ENCODE measurements at places on chromosomes 4 and X.

DNA sequence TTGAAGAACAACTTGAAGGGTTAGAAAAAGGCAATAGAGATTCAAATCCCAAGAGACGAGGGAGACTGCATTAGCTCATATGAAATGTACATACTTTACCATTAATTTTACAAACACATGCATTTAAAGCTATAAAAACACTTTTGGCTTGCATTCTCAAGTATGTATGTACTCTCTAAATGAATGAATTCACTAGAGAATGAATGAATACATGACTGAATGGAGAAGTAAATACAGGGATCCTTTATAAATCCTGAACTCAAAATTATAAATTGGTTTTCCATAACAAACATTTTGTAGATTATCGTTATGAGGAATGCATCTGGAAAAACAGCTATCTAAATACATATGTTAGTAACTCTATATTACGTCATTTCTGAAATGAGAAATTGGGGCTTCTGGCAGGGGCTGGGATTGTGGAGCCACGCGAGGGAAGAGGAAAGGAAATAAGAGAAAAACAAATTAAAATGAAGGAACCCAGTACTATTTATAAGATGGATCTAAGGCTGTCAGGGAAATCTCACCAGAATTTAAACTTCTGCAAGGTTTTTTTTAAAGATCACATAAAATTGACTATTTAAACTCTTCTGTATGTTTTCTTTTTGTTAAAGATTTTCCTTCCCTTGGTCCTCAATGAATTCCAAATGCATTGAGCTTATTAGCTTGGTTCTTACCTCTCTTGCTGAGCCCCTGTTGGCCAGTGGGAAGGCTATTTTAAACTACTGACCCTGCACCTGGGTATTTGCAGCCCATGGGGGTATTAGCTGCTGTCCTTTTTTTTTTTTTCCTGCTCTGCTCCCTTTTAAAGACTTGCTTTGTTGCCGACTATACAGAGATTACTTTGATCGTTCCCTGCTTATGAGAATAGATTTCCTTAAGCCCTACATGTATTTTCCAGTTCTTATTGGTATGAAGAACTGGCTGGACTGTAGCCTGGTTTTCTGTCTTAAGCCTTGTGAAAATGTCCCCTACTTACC, 207.8 kb downstream of the ADGRL3 start:
- peak; percentile 64 for DNase-seq

GRCh38 chr4:139795527-139796314, 130.1 kb downstream of the MGST2 start:
- no peak for DNase-seq

- no peak for DNase-seq
Measured at GRCh38 chr4:176376032-176376614, 56.4 kb downstream of the SPCS3 start.

GRCh38 chr4:160143574-160143973, 1040.7 kb downstream of the RAPGEF2 start:
- DNase-seq = no peak

GRCh38 chr4:180434131-180434895, 1808.9 kb upstream of the TENM3 start:
- no peak for DNase-seq

- DNase-seq = peak; percentile 17
Measured at GRCh38 chr4:38386654-38387188, 277.3 kb upstream of the KLF3 start.

GRCh38 chrX:110409925-110410324, 51.3 kb downstream of the RTL9 start:
- no peak for DNase-seq

GRCh38 chr4:156053174-156053573, 99.5 kb upstream of the CTSO start:
- no peak for DNase-seq

DNA sequence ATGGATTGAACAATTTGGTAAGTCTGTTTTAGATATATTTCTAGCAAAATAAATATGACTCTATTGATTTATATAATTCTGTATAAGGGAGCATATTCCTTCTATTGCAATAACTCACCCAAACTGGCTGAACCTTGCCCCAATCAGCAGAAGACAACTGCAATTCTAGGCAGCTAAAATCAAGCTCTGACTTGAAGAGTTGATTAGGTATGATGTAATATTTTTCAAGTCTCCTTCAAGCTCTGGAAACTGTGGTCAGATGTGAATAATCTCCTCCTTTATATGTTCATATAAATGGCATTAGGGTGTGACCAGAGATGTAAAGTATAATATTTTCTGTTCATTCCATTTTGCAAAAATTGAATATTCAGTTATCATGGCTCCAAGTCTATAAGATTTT, 8.2 kb downstream of the RASSF6 start:
- no peak for DNase-seq

- DNase-seq = no peak
Measured at GRCh38 chr4:27005501-27005900, 144.9 kb downstream of the STIM2 start.

- no peak for DNase-seq
Measured at GRCh38 chr4:101972791-101973190, 182.3 kb downstream of the BANK1 start.

DNA sequence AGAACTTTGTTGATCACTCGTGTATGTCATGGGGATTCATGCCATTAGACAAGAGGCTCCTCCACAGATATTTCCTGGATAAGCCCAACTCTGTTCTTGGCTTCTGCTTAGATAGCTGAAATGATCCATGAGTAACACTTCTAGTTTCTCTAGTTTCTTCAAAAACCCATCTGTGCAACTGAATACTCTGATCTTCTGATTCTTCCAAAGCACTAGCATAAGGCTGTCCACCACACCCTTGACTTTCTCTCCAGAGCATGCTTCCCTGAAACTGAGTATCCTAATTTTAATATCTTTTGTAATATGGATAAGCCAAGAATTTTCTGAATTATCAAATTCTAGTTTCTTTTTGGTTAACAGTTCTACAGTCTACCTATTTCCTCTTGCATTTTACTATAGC, 118.6 kb upstream of the TAPT1 start:
- DNase-seq = no peak

GRCh38 chr4:174451718-174452296, 70.5 kb downstream of the HPGD start:
- DNase-seq = no peak

- DNase-seq = no peak
Measured at GRCh38 chr4:75495476-75495875, 18.7 kb downstream of the RCHY1 start.

DNA sequence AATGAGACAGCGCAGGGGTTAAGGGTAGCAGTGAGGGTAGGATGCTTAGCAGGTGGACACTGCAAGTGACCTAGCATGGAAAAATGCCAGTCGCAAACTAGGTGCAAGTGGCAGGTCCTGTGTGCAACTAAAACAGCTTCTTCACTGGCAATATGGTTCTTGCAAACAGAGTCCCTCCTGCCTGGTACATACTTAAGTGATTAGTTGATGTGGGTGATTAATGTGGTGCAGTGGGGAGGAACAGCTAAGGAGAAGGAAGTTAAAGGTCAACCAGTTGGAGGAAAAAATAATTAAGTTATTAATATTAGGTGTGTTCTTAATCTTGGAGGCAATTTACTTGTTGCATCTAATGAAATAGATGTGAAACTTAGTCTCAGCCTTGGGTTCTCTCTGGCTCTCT, 121.6 kb upstream of the IGFBP7 start:
- DNase-seq = no peak

DNA sequence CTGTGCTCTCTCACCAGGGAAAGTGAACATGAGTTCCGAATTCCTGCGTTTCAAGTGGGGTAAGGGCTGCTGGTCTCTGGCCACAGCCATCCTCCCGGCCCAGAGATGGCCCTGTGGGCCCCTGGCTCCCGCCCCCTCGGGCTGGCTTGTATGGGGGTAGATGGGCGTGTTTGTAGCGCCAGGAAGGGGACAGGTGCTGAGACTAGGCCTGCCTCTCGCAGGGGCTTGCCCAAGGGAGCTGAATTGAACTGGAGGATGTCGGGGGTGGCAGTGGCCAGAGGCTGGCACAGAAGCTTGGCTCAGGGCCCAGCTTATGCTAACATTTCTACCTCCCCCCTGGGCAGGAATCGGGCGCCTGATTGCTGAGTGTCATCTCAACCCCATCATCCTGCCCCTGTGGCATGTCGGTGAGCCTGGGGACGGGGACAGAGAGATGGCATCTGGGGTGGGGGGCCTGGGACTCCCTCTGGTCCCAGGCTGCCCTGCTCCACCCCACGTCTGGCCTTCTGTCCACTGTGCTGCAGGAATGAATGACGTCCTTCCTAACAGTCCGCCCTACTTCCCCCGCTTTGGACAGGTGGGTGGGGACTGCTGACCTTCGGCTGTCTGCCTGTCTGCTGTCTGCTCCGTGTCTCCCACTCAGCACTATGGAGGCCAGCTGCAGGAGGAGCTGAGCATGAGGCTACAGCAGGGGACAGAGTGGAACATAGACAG, 8.5 kb downstream of the TAFAZZIN start:
- no peak for DNase-seq

DNA sequence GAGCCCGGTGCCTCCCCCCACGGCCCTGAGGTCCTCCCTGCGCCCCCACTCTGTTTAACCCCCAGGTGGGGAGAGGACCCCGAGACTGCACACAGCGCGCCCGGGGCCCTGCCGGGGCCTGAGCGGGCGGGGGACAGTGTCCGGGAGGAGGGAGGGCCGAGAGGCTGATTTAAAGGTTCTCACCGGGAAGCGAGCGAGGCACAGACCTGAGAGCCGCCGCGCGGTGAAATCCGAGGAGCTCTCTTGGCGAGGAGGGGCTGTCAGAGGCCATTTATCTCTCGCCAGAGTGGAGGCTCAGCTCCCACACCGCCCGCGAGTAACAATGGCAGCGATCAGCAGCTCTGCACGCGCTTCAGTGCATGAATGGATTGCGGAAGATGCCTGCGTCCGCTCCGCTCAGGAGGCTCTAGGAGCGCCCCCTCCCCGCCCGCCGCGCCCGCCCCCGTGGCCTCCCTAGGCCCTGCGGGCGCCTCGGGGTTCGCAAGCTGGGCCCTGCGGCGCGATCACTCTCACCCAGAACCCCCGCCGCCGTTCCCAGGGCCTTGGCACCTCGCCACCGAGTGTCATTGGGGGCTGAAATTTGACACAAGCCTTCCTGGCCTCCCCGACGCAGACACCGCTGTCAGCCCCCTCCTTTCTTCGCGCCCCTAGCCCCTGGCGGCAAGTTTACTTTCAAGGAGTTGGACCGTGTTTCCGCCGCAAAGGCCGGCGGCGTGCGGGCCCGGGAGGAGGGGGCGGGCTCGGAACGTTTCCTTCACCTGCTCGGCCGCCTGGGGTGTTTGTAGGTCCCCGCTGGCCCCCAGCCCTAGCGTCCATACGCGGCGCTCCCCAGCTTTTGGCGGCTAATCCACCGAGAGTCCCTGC, 48.7 kb upstream of the BCOR start:
- DNase-seq = no peak

GRCh38 chrX:47221756-47222155, 3.3 kb downstream of the CDK16 start:
- no peak for DNase-seq

- no peak for DNase-seq
Measured at GRCh38 chr4:105971036-105971435, 75.8 kb downstream of the NPNT start.

DNA sequence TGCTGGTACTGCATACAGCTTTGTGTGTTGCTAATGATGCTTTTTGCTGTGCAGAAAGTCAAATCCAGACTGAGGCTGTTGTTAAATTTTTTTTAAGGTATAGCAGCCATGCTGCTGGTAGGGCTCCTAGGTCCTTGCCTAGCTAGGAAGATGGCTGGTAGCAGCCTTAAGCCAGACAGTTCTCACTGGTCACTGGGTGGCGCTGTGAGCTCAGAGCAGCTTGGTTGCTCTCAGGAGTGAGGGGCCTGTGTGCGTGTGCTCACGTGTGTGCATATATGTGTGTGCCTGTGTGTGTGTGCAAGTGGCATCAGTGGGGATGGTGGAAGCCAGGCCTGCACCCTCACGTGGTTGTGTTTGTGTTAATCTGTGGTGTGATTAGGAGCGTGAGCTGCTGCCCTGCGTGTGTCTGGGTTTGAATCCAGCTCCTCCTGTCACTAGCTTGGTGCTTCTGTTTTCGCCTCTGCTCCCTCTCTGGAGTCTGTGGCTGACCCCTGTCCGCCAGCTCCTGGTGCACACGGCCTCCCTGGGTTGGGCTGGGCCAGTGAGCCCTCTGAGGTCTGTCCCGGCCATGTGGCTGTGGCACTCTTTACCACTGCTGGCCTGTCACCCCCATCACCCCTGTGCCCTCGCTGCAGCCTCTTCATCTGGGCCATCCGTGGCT, 46.1 kb downstream of the SORCS2 start:
- DNase-seq = no peak

DNA sequence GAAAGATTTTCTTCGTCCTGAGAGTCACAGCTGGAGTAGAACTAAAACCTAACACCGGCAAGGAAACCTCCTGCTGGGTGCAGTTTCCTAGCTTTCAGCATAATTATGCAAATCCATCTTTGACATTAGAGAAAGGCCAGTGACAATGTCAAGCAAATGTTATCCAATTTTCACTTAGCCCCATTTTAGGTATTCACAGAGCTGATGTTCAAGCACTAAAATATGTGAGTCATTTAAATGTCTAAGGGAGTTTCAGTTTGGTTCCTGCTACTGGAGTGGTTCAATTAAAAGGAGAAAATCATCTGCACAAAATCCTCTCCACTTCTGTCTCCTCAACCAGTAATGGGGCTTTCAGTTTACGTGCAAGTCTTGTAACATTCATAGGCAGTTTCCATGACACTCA, 37.1 kb upstream of the AMOT start:
- no peak for DNase-seq

DNA sequence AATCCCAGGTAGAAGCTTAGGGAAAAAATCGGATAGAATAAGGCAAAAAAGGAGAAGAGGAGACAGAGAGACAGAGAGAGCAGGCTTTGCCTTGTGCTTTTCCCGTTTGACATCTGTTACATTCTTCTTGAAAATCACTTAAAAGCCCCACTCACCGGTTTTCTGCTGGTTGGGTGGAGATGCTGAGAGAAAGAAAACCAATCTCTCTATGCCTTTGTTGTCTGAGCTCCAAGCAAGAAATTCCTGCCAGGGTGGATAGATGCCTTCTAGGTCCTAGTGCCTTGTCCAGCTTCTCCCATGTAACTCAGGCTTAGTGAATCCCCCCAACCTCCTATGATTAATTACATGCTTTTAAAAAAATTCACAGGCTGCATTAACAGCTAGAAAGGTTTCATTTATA, at the start of gene DCX:
DCX (minus strand) TSS at position 210 of the 400 bp plus-strand sequence. CDS start 1,794 bp downstream, outside the sequence.
- DNase-seq = peak; percentile 5

- no peak for DNase-seq
Measured at GRCh38 chrX:15150586-15150985, 119.3 kb downstream of the ASB9 start.

DNA sequence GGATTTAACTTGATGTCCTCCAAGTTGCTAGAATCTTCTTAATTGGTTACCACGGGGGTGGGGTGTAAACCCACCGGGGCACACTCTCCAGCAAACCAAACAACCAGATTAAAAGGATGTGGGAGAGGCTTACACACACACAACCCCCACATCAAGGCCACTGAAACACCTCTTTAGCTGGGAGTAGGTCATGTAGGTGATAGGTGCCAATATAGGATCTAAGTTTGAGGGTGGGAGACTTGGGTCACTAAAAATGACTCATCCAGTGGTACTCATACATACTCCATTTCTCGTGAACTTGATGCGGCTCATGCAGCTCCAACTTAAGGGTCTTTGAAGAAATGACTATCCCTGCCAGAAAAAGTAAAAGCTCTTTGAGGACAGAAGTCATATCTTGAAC, 20.5 kb upstream of the CD40LG start:
- no peak for DNase-seq

Data from NCI-H187 treated with DMSO at 0.1 percent for 48 hours (cell line).